ENCODE measurements at places on chromosomes 7 and 10. TPM values are rescaled to one million over a fixed set of nuclear protein-coding genes. Genes with fewer than 3 reads are reported as not detected.

GRCh38 chr10:98429320-98430072 lies 14.5 kb upstream of the PYROXD2 start:
- H3K4me3 ChIP-seq = no peak overlapping the region
- no peak overlapping the region for H3K27ac ChIP-seq
- DNase-seq = no peak
- H3K4me1 ChIP-seq = no peaks in the 10 kb centered on the region

DNA sequence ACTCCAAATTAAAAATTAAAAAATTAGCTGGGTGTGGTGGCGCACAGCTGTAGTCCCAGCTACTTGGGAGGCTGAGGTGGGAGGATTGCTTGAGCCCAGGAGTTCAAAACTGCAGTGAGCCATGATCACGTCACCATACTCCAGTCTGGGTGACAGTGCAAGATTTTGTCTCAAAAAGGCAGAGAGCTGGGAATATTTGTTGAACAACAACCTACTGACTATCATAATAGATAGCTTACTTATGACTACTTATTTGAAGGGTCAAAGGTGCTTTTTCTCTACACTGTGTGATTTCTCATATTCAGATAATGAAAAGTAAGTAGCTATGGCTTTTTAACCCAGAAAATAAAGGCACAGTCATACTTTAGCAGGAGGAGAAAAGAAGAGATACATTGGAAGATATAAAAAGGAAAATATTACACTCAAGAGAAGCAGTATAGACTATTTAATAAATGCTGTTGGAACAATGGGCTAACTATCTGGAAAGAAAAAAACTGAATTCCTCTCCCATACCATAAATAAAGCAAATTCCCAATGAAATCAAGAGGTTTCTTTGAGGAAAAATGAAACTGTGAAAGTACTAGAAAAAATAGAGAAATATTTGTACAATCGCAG lies 6.7 kb downstream of the GSDME start:
- H3K27me3 ChIP-seq = no peaks in the 10 kb centered on the region
- no peak overlapping the region for H3K27ac ChIP-seq
- no peaks in the 10 kb centered on the region for H3K36me3 ChIP-seq
- no peak for DNase-seq
- H3K4me1 ChIP-seq = no peaks in the 10 kb centered on the region

GRCh38 chr10:49287689-49288340 lies 11.2 kb upstream of the C10orf71 start:
- H3K27me3 ChIP-seq = no peaks in the 10 kb centered on the region
- H3K27ac ChIP-seq = no peak overlapping the region

- H3K36me3 ChIP-seq = no peaks in the 10 kb centered on the region
- H3K4me3 ChIP-seq = no peak overlapping the region
- H3K27me3 ChIP-seq = no peaks in the 10 kb centered on the region
- H3K4me1 ChIP-seq = no peaks in the 10 kb centered on the region
- DNase-seq = peak; percentile 57
- no peak overlapping the region for H3K27ac ChIP-seq
These were observed 15.0 kb upstream of the PCBD1 start for GRCh38 chr10:70903262-70903921.

DNA sequence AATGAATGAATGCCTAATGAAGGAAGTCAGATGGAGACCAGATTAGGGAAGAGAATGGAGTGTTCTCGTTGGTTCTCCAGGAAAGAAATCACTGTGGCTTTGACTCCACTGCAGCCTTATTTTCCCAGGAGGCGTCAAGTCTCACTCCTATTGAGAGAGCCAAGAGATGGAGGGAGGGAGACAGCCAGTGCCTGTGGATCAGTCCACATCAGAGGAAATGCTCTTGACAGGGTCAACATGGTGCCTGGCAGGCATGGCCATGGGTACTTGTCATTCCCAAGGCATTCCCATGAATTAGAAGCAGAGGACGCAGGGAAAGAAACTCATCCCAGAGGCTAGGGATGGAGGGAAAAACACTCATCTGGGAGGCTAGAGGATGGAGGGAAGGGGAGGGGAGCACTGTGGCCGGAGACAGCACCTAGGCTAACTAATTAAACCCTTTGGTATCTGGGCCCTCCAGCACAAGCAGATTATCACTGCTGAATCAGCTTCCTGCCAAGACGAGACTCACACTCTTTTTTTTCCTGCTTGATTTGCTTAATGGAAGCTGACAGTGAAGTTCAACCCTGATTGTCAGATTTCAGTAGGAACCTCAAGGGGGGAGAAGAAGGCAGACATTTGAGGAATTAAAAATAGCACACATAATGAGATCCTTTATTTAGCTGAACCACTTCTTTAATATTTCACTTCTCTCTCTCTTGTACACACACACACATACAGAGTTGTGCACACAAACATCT lies 1233.2 kb upstream of the AUTS2 start:
- no peaks in the 10 kb centered on the region for H3K27me3 ChIP-seq
- H3K27ac ChIP-seq = no peak overlapping the region

- H3K4me1 ChIP-seq = no peaks in the 10 kb centered on the region
- no peak for DNase-seq
- H3K27me3 ChIP-seq = no peaks in the 10 kb centered on the region
These were observed 88.7 kb downstream of the PHYHIPL start for GRCh38 chr10:59265141-59265540.

DNA sequence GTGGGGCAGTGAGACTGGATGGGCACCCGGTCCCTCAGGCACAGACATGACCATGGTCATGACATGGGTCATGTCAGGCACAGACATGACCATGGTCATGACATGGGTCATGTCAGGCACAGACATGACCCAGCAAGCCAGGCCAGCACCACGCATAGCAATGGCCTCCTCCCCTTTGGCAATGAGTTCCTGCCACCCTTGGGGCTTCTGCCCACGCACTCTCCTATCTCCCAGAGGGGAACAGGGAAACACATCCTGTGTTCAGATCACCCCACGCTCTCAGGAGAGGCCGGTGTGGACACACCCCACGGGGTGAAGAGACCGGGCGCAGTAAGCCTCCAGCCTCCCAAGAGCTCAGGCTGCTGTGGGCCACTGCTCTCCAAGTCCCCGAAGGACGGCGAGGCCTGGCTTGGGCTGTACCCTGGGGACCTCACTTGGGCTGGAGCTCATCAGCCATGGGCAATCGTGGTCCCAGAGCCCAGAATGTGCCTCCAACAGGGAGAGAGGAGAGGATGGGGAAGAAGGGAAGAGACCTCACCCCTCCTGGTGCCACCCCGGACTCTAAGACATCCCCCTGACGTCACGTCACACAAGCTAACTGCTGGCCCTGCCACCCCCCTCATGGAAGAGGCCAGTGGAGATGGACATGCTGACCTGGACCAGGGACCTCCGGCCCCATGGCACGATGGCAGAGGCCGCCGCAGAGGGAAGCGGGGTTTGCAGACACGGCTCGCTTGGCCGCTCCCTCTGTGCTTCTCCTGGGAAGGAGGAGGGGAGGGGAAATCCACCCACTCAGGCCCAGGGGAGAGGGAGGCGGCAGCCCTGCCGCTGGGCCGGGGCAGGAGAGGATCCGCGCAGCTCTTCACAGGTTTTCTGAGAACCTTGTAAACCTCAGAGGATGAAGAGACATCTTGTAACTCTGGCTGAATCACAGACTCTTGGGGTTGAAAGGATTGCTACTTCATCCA lies 269.6 kb downstream of the ELFN1 start:
- H3K27ac ChIP-seq = peak overlapping the region; percentile 38
- H3K4me3 ChIP-seq = no peak overlapping the region
- no peaks in the 10 kb centered on the region for H3K36me3 ChIP-seq
- H3K27me3 ChIP-seq = no peaks in the 10 kb centered on the region
- no peaks in the 10 kb centered on the region for H3K4me1 ChIP-seq
- no peak for DNase-seq

- H3K36me3 ChIP-seq = no peaks in the 10 kb centered on the region
- no peak overlapping the region for H3K27ac ChIP-seq
- H3K4me3 ChIP-seq = no peak overlapping the region
- peaks cover 2% of the 10 kb centered on the region for H3K4me1 ChIP-seq
- no peak for DNase-seq
These were observed 116.2 kb downstream of the CAMK1D start for GRCh38 chr10:12465385-12466136.

Gene DCLRE1A
- total RNA-seq = 7.1 TPM

Gene OR2A5
- not detected for total RNA-seq

Gene ASZ1
- total RNA-seq = not detected

Gene CPN1
- total RNA-seq = 47.9 TPM
